Hematopoietic multipotent progenitor cell treated with erythropoietin and hydrocortisone succinate and interleukin-3 and kit ligand, for 4 days (in vitro differentiated cells): ENCODE measurements at places on chromosomes 11 and 22.
A peak's percentile ranks its signal among the peaks of the same experiment; 100 is the strongest.

DNA sequence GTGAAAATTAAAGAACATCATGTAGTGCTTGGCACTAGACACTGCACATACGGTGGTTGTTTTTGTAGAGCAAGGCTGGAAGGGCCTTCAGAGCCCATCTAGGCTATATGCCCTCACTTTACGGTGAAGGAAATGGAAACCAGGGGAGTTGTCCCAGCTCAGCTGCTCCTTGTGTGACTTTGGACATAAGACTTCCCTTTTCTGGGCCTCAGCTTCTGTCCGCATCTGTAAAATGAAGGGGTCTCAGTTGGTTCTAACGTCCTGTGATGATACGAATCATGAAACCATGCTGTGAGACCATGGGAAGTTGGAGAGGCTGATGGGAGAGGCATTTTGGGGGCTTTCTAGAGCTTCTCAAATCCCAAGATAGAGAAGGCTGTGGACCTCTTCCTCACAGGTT lies 4.7 kb downstream of the KCNE3 start:
- peak; percentile 44 for DNase-seq

GRCh38 chr11:30392221-30392784 lies 69.4 kb downstream of the ARL14EP start:
- DNase-seq, result no peak

- peak; percentile 79 for DNase-seq
Measured at GRCh38 chr11:101582236-101582988, 1.4 kb downstream of the TRPC6 start.

DNA sequence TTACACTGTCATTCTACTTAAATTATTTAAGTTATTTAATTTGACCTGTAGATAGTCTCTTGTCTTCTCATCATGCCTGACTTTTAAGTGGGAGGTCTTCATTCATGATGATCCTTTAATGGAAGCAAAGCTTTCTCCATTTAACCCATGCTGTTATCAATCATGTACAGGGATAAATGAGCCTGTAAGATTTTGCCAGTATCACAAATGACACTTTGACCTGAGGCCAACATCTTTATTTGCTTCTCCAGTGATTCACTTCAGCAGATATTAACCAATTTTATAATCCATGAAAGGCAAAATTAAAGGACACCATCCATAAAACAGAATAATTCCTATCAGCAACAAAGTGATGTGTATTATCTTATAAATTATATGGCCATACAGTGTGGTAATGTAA lies 7.7 kb downstream of the CCDC73 start:
- DNase-seq, result no peak

DNA sequence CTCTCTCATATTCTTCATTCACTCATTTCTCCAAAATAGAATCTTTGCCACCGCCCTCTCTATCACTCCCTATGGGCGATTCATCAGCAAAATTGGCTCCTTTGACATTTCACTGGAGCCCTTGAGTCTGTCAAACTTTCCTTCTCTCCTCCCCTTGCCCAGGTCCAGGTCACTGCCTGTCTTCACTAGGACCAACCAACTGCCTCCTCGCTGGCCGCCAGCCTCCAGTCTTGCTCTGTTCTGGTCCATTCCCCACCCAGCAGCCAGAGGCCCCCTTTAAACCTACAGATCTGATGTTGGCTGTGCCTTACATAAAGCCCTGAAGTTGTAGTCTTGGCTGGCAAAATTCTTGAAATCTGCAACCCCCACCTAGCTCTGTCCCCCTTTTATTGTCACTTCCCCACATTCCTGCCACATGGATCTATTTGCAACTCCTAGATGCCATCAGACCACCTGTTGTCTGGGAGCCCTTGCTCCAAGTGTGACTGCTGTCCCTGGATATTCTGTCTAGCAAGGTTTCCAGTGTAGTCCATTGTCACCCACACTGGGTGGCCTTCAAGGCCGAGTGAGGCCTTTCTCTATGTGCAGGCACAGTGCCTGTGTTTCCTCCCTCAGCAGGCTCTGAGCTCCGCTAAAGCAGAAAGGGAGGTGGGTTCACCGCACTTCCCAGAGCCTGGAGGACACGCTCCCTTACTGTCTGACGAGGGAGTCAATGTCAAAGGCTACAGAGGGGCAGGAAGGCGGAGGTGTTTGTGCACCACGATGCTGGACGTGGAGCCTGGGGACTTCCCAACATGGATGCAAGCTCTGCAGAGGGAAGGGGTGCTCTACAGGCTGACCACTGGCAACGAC lies 25.5 kb downstream of the MYEOV start:
- no peak for DNase-seq

- DNase-seq, result peak; percentile 44
Measured at GRCh38 chr11:105609832-105610781, at the start of gene GRIA4. GRIA4 (plus strand) TSS chr11:105610073; CDS start chr11:105610998, 925 bp downstream.

DNA sequence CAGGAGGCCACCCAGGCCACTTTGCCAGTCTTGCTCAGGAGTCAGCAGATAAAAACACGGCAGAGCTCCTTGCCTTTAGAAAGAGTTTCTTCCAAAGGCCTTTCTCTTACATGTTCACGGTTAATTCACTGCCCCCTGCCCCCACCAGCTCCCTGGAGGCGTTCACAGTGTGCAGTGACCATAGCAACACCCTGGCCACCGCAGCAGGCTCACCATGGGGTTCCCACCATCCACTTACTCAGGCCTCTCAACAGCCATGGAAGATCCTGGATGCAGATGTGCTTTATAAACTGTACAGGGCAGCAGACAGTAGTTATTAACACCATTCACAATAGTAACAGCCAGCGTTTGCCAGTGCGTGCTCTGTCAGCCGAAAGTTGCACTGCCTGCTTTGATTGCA lies 10.6 kb upstream of the MYO7A start:
- no peak for DNase-seq

- no peak for DNase-seq
Measured at GRCh38 chr22:30014244-30014643, 66.0 kb upstream of the HORMAD2 start.

DNA sequence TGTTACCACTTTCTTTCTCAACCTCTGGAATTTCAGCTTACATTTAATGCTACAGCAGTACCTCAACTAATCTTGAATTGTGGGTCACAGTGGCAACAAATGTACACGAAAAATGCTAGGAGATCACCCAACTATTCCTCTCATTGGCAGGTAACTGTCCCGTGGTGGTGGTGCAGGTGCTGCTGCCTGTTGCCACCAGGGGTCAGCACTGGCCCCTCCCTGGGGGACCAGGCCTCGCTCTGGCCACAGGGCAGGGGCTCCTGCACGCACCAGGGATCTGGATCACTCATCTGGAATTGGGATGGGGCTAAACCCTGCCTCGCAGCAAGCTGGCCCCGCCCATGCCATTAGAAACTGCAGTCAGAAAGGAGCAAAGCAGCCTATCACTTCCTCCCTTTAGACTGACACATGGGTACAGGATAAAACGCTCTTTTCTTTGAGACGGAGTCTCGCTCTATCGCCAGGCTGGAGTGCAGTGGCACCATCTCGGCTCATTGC lies 6.9 kb upstream of the POLDIP3 start:
- DNase-seq, result peak; percentile 75

- peak; percentile 86 for DNase-seq
Measured at GRCh38 chr11:125626288-125626950, 1.5 kb downstream of the CHEK1 start.

GRCh38 chr22:19719050-19719482 lies 4.3 kb upstream of the GP1BB start:
- DNase-seq, result peak; percentile 38

DNA sequence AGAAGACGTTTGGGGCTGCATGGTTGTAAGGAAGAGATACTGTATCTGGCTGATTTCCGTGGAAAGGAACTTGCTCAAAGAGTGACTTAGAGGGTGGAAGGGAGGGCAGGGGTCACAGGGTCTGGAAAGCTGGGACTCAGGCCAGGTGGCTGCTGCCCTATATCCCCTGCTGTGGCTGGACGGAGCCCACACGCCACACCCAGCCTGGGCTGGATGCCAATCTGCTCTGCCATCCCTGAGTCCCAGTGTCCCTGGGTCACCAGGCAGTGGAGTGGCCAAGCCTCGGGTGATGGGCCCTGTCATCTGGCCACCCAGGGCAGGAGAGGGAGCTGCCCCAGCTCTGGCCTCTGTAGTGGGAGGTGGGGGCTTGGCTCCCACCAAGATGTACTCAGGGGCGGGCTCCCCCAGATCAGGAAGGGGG lies 26.5 kb upstream of the KRTAP5-7 start:
- DNase-seq, result no peak

DNA sequence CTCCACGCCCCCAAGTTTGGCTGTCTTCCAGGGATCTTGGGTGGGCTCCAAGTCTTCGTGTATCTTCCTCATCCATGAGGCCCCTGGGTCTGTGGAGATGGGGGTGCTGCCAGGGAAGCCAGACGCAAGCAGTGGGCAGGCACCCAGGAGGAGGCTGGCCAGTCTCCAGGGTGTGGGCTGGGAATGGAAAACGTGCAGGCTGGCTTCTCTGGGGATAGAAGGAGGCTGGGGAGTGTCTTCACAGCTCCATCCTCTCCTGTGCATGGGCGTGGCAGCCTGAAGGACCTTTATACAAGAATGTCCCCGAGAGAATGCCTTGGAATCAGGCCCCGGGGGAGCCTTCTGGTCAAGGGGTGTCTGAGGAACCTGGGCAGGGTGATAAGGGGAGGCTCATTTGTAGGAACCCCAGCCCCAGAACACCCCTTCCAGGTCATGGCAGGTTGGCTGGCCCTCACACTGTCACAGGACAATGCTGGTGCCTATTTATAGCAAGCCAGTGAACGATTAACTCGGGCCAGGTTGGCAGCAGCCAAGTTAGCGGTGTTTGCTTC lies 14.0 kb downstream of the SGSM1 start:
- no peak for DNase-seq

GRCh38 chr11:29075726-29076125 lies 941.1 kb downstream of the KCNA4 start:
- DNase-seq, result no peak

DNA sequence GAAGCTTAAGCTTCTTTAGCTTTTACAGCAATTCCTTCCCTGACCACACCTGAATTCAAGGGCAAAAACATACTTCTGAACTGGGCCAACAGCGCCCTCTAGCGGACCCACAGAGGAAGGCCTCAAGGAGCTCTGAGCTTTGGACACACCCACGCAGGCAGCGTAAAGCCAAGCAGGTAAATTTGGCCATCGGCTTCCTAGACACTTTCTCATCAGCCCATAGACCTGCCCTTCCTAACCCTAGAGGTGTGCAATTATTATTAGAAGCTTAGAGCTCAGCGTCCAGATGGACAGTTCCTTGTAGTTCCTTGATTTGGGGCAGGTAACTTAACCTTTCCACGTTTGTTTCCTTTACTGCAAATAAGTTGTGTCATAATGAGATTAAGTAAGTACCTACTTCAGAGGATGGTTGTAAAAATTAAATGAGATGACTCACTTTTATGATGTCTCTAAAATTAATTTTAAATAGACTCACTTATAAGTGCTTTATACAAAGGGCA lies 25.7 kb upstream of the HMGXB4 start:
- DNase-seq, result peak; percentile 83

DNA sequence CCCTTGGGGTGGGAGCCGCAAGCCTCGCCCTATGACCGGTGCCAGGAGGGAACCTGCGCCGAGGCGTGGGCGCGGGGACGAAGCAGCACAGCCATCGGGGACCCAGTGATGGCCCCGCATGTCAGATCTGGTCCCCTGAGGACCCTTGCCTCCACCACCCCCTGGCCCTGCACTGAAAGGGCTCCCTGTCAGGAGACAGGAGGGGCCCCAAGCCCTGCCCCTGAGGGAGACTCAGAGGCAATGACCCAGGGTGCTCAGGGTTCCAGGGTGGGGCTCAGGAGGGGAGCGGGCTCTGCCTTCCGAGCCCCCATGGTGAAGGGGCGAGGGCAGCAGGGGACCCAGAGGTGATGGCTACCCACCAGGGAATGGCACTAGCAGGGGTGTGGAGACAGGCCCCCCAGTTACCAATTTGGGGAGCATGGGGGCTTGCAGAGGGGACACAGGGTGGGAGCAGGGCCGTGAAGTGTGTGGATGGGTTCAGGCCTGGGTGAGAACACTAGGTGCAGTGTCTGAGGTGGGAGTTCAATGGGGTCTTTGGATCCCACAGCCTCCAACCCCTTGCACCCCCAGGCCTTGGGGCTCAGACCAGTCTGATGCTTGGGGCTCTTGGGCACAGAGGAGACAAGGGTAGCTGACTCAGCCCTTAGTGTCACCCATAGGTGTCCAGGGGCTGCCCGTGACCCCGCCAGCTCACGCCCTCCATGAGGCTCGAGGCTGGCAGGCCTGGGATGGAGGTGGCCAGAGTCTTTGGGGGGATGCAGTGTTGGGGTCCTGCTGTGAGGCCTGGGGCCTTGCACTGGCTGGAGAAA lies 499 bp downstream of the LRRC56 start:
- DNase-seq, result no peak

- peak; percentile 67 for DNase-seq
Measured at GRCh38 chr11:72483412-72484186, 49.3 kb upstream of the CLPB start.

DNA sequence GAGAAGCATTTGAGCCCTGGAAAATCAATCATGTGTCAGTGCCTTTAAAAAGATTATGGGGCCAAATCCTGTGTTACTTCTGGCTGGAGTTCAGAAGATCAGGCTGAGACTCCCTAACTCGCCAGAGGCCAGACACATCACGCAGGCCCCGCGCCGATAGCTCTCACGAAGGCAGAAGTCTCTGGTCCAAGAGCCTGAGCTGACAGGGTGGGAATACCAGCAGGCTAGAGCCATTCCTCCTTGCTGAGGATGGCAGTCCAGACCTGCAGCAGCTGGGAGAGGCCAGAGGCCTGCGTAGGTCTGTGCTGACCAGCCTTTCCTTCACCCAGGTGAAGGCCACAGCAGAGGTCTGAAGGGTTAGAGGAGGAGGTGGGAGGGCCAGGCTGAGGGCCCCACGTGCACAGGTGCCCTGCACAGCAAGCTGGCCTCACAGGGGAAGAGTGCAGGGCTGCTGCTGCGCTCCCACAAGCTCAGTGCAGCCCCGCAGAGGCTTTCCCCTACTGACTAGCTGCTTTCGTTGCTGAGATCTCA lies 52.9 kb downstream of the ST14 start:
- no peak for DNase-seq
